Islet precursor cell (in vitro differentiated cells): ENCODE measurements at places on chromosomes 2 and 18.
A peak's percentile ranks its signal among the peaks of the same experiment; 100 is the strongest.

DNA sequence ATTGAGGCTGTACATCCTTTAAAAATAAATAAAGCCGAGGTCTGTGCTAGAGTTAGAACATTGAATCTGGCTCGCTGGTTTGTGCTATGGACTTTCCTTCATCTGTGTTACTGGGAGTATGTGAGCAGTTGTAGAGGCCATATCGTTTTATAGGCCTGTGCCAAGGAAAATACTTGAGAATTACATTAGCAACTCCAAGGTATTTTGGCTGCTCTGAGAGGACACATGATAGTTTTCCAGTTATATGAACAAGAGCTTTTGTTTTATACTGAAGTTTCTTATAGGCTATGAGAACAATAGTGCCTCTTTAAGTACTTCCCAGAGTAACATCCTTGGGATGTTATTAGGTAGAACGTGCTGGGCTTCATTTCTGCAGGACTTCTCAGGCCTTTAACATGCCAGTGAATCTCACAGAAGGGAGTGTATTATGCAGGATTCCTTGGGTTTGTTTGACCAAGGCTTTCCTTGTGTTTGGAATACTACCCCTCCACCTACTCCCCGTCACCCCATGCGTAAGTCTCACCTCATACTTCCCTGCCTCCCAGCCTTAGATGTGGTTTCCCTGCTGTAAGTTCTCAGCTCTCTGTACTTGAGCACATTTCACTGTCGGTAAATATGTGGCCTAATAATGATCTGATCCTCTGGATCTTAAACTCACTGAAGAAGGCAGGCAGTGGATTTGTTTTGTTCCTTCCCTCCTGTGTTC is 21.0 kb downstream of the TCF7L1 start:
- no peak for DNase-seq

GRCh38 chr2:28413152-28413898 is 20.7 kb downstream of the FOSL2 start:
- peak; percentile 62 for DNase-seq

DNA sequence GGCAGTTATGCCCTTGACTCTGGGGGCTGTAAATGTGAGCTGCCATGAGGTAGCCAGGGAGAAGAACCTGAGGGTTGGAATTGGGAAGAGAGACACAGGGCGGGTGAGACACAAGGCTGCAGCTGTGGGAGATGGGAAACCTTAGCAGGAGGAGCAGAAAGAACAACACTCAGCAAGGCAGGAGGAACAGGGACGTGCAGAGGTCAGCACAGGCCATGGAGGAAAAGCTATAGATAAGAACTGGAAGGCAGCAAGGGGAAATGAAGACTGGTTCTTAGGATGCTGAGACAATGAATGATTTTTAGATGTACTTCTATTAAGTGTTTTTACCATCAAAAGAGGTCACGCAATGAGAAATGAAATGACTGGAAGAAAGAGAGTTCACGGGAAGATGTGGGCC is 80.2 kb downstream of the USP40 start:
- DNase-seq: no peak

DNA sequence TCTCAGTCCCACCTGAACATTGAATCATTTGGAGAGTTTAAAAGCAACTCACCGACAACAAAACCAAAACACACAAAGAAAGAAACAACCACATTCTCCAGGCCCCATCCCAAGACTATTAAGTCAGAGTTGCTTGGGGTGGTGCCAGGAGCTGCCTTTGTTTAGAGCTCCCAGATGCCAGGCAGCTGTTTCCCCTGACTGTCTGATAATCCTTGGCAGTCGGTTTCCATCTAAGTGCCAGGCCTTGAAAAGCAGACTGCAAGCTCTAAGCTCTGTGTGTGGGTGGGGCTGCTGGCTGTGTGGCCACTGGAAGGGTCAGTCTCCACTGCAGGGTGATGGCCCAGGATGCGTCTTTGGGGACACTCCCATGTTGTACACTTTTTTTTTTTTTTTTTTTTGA is 255.3 kb upstream of the AGAP1 start:
- no peak for DNase-seq

DNA sequence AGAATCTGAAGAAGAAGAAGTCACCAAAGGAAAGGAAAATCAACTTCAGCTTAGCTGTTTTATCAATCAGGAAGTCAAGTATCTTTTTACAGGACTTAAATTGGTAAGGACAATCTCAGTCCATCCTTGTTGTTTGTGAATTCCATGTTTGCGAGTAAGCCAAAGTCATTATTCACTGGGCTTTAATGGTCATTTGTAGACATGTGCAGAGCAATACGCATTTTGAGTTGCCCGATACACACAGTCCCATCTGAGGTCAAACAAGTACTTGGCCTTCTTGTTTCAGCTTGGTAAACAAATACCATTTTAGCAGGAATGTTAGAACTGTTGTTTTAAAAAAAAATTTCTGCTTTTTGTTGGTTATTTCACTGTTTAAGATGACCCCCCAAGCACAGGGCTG is 40.9 kb downstream of the USP14 start:
- DNase-seq: no peak

GRCh38 chr2:138700716-138701115 is 79.5 kb downstream of the NXPH2 start:
- no peak for DNase-seq

DNA sequence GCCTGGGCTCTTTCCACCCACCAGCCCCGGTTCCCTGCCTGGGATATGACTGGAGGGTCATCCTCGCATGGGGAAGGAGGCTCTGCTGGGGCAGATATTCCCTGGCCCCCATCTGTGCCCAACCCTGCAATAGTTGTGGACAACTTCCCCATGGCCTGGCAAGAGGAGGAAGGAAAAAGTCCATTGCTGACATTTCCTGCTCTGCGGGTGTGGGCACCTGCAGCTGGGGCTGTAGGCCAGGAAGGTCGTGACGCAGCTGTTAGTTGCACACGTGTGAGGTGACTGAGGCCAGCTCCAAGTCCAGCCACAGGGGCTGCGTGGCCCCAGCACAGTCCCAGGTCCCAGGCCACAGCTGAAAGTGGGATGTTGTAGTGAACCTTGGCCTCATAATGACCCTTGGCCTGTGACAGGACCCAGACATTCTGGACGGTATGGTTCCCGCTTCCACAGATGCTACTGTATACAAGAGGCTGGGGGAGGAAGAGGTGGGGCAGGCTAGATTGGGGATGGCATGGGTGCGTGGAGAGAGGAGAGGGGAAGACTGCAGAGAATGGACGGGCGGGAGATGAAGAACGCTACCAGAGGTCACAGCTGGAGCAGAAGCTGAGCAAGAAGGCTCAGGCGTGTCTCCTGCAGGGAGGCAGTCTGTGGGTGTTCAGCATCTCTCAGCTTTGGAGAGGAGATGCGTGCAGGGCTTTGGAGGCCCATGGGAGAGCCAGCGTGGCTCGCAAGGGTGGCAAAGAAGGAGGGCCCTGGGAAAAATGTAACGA is 22.1 kb downstream of the OTOF start:
- DNase-seq: peak; percentile 47

DNA sequence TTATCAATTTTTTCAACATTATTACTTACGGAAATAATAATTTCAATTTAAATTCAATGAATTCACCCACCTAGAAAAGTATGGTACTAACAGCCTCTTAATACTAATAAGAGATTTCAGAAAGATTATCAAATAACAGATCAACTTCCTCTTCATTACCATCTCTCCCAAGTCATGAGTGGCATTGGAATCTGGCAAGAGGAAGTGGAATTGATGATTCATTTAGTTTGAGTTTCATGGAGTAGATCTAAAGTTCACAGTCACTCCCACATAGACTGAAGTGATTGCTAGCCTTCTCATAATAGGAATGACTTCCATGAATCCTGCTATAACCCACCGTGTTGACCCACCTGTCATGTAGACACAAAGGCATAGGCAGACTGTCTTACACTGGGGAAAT is 77.7 kb upstream of the WDR75 start:
- DNase-seq: no peak

GRCh38 chr2:7405861-7406715 is 488.9 kb downstream of the RNF144A start:
- DNase-seq: no peak

DNA sequence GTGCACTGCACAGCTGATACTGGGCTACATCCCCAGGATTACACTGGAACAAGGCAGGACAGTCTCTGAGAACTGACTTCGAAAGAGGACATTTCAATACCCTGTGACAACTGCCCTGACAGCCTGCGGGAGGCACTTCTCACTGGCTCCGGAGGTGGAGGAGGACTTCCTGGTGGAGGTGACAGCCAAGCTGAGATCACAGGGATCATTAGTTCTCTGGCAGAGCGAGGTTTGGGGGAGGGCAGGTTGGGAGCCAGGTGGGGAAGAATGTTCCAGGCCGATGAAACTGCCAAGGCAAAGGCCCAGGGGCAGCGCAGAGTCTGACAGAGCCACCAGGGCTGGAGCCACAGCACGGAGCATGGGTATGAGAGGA is 28.0 kb upstream of the NPAS2 start:
- DNase-seq: no peak

DNA sequence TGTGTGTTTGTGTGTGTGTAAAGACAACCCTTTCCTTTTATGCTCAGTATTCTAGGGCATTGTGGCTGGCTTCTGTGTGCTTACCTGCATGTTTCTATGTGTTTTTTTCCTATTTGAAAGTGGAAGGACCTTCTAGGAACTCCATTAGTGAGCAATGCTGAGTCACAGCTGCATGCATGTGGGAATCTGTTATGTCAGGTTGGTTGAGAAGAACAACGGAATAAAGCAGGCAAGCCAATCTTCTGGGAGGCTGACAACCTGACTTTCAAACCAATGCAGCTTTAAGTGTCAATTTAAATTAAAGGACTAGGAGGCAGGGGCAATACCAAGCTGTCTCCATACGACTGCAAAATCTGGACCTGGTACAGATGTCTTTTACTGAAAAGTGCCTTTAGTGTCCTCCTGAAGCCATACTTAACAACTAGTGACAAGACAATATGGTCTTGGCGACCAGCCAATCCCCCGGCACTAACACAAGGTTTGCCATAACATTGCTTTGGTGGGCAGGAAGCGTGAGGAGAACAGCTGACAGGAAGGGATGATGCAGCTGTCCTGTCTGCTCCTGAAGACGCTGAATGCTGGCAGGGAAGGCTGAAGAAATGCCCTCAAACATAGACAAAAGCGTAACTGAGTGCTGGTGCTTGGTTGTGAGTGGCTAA is 514.7 kb upstream of the CDH7 start:
- peak; percentile 67 for DNase-seq

DNA sequence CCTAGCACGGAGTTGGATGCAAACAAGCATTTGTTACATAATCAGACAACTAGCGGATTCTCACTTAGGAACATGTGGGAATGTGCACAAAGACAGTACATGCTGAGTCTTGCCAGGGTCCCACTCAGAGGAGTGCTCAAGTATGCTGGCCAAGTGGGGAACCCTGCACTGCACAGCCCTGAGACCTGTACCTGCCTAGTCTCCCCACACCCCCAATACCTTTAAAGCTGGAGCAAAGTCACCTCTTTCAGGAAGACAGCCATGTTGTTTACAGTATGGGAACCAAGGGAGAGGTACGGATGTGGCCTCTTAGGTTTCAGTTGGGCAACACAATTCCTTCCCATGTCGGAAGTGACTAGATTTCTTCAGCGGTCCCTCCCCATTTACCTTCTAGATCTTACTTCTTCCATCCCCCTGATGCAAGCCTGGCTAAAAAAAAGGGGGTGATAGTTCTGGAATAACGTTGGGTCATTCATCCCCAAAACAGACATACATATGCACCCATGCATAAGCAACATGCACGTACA is 10.7 kb downstream of the CXCR1 start:
- DNase-seq: no peak

DNA sequence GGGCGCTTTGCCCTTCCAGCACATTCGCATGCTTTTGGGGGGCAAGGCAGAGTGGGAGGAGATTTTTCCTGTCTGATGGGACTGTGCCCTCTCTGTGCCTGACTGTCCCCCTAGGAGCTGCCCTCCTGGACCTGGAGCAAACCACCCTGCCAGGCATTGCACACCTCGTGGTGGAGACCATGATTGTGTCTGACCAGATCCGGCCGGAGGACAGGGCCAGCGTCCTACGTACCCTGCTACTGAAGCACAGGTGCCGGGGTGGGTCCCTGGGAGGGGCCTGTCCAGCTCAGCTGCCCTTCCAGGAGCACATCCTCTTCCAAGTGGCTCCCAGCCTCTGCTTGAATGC is 5.3 kb downstream of the SLC4A3 start:
- peak; percentile 31 for DNase-seq

DNA sequence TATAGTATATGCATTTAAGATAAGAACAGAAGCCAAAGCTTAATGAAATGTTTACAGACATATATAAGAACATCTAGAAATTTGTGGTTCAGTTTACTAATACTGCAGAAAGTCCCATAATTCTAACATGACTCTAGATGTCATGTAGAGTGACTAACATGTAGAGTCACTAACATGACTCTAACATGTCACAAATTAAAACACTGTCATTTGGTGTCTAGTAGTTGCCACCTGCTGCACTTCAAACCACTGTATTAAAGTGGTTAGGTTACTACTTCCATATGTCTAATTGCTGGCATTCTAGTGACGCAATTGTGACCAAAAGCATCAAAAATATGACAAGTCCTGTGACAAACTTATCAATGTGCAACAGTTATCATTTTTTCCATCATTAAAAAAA is 100.2 kb upstream of the WDR75 start:
- no peak for DNase-seq

DNA sequence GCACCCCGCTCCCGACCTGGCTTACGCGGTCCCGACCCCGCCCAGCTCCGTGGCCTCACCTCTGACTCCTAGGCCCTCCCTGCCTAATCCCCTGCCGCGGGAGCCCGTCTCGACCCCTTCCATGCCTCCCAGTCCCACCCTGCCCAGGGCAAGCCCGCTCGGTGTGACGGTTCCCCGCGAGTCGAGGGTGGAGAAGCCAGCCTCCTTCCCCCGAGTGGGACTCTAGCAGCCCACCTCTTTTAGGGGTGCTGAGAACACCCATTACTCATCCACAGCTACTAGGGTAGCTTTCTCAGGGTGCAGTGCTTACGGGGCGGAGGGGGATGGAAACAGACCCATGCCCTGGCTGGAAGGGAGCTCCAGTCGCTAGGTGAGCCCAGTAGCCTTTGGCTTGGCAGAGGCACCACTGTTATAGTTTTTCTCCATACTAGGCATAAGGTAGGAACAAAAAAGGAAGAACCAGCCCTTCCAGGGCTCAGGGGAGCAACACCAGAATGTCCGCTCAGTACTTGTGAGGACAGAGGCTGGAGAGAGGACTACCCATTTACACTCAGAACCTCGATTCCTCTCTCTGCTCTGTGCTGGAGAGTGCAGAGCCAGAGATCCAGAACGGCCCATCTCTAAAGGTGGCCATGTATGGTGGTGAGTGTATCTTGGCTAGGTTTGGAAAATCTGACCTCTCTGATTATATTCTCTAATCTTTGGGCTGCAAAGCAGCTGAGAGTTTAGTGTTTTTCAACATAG is 606 bp downstream of the AGBL5 start:
- DNase-seq: peak; percentile 61

GRCh38 chr2:162118166-162119031 is 33.6 kb downstream of the GCG start:
- DNase-seq: no peak

- DNase-seq: no peak
These were observed 344.5 kb upstream of the ID2 start for GRCh38 chr2:8337321-8337720.

GRCh38 chr2:207143215-207144172 is 22.3 kb downstream of the KLF7 start:
- DNase-seq: peak; percentile 93
